T-helper 1 cell treated with Interleukin-12 subunit alpha and Interleukin-12 subunit beta and Interleukin-4 antibody, amounts not matched to agents 30 ng/mL and 1 ng/mL, for 36 hours (primary cell): ENCODE measurements at places on chromosomes 11 and 22. TPM values are rescaled to one million over a fixed set of nuclear protein-coding genes. Genes with fewer than 3 reads are reported as not detected.

Gene MOGAT2
- total RNA-seq: not detected in 2 replicates

Gene GTSE1
- 55.8 and 56.0 TPM in 2 replicates for total RNA-seq

Gene KDM4F
- total RNA-seq: not detected in 2 replicates

Gene HIC2
- 4.5 and 5.0 TPM in 2 replicates for total RNA-seq

Gene C11orf42
- total RNA-seq: not detected in 2 replicates

Gene THAP12
- total RNA-seq: 50.4 and 53.4 TPM in 2 replicates

Gene OR56A1
- total RNA-seq: not detected in 2 replicates
